ENCODE measurements at places on chromosomes 4 and X. TPM values are rescaled to one million over a fixed set of nuclear protein-coding genes. Genes with fewer than 3 reads are reported as not detected.
A peak's percentile ranks its signal among the peaks of the same experiment; 100 is the strongest.

GRCh38 chr4:55008166-55009056 lies 117.0 kb downstream of the KDR start:
- DNase-seq = no peak

GRCh38 chrX:123626962-123627361 lies 105.9 kb downstream of the THOC2 start:
- DNase-seq = no peak

DNA sequence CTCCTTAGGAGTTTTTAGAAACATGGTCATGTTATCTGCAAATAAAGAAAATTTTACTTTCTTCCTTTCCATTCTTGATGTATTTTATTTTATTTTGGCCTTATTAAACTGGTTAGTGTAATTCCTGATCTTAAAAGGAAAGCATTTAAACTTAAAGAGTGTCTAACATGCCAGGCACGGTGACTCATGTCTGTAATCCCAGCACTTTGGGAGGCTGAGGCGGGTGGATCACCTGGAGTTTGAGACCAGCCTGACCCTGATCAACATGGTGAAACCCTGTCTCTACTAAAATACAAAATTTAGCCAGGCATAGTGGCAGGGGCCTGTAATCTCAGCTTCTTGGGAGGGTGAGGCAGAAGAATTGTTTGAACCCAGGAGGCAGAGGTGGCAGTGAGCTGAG lies 281.3 kb downstream of the PTTG2 start:
- no peak for DNase-seq

DNA sequence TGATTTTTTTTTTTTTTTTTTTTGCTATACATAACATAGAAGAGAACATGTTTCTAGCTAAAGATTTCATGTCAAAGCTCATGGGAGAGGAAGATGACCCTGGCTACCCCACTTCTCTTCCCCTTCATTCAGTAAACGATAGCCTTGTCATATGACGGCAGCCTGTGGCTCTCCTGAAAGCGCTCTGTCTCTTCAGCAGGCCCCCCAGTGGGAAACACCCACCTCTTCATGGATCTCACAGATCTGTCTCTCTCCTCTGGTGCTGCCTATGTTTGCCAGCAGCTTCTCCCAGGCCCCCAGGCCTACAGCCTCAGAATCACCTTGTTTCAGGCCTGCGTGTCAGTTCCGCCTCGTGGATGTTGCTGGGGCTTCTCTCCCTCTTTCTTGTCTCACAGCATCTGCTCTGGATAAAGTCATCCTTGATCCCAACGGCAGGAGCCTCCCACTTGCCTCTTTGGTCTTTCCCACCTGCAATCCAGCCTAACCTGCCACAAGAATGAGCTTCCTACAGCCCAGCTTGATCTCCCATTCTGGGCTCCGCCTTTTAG lies 34.6 kb downstream of the RHOH start:
- no peak for DNase-seq

The F11 gene
- not detected for total RNA-seq

The APOO gene
- total RNA-seq = 21.6 TPM

DNA sequence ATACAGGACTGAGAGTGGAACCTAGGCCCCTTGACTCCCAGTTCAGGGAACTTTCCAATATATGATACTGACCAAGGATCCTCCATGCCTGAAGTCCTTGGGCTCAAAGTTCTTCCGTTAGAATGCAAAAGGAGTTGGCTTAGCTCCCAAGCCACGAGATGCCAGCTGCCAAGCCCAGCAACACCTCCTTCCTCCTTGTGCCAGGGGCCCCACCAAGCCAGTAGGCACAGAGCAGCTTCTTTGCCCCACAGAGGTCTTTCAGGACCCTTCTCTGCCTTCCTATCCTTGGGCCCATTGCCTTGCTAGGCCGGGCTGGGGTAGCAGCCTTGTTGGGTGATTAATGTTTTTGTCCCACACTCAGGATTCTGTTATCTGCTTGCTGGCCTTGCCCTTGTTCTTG lies 105.6 kb downstream of the EFNB1 start:
- DNase-seq = peak; percentile 80

GRCh38 chrX:16825264-16826035 lies 39.2 kb downstream of the TXLNG start:
- no peak for DNase-seq

DNA sequence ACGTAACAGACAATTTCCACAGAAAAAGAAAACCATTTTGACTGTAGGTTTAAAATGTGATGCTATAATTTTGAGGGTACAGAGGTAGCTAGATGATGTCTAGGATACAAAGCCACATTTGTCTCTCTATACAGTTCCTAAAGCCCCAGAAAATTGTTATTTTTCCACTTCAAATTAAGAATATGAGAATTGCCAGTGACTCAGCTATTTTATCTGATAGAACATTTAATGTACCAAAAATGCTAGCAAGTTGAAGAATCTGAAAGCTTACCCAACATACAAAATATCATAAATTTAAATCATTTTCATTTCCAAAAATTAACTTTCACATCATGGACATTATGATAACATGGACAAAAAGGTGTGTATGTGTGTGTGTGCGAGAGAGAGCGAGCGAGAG lies 148.0 kb downstream of the CAMK2D start:
- no peak for DNase-seq

GRCh38 chr4:68070302-68070701 lies 59.4 kb downstream of the TMPRSS11F start:
- DNase-seq = no peak

- DNase-seq = no peak
Measured at GRCh38 chrX:397575-397974, 10.9 kb upstream of the PPP2R3B start.

DNA sequence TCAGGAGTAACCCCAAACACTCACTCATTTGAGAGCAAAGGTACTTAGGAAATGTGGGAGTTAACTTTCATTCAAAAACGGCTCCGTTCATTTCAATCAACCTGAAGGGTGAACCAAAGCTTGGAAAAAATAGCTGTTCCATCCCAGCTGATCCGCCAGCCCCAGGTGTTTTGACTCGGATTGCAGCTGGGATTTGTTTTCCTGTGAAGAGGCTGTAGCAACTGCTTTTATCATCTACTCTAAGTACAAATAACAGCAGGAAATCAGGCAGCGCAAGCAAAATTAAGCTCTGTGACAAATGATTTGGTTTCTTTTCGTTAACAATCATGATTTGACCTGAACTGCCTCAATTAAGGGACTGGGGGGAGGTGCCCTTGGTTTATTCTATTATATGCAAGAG lies 154.7 kb downstream of the BEND2 start:
- no peak for DNase-seq

DNA sequence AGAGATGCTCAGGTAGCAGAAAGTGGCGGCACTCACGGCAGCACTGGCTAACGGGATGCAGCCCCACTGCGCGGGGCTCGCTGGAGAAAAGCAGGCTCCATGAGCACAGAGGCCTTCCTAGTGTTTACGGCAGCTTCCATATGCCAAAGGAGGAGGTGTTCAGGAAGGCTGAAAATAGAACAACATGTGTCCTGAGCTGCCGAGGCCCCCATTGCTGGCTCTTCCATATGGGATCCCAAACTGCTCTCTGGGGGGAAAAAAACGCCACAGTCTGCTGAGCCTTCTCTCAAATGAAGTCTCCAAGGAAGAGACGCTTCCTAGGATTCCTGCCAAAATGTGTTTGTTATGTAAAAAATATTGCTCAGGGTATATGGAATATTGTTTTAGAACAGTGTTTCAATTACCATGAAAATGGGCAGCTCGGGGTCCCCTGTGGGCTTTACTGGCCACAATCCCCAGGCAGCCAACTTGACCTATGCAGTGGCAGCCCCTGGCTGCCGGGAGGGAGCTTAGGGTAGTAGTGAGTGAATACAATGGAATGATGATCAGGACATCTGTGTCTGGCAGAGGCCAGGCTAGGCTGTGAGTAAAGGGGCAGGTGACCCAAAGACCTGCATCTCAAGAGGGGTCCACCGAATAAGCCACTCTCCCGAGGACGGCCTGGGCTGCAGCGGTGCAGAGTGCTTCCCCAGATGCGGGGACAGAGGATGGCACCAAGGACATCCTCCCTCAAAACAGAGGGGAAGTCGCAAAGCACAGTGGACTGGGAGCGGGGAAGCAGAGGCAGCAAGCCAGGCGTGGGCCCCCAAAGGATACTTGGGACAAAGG lies 170.1 kb downstream of the AFAP1 start:
- DNase-seq = no peak

DNA sequence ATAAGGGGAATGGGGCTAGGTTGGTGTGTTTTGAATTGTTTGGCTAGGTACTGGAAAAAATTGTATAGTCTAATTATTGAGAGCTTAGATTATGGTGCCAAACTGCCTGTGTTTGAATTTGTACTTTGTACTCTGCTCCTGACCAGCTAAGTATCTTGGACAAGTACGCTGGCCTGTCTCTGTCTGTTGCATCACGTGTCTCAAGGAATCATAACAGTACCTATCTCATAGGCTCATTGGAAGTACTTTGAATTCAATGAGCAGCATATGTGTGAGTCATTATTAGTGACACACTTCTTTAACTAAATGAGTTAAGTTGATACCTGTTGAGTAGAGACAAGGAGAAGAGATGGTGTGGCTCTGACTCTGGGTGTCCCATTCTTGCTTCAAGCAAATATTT lies 69.5 kb upstream of the MND1 start:
- no peak for DNase-seq

- no peak for DNase-seq
Measured at GRCh38 chr4:116343809-116344208, 741.6 kb downstream of the TRAM1L1 start.

DNA sequence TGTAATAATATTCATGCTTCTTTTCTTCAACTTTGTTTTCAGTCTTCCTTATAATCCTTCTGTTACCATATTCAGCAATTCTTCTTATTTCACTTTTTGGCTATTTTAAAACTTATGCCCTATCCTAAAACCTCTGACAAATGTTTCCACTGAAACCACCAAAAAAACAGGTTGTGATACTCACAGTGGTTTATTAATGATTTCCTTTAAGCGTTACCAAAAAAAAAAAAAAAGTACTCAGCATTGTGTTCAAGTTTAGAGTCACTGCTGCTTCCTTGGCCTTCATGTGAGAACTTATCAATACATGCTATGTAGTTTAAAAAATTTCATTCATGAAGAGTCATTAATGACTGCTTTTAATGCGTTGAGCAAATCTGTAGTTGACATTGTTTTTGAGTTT lies 35.4 kb upstream of the UGT2A3 start:
- no peak for DNase-seq

DNA sequence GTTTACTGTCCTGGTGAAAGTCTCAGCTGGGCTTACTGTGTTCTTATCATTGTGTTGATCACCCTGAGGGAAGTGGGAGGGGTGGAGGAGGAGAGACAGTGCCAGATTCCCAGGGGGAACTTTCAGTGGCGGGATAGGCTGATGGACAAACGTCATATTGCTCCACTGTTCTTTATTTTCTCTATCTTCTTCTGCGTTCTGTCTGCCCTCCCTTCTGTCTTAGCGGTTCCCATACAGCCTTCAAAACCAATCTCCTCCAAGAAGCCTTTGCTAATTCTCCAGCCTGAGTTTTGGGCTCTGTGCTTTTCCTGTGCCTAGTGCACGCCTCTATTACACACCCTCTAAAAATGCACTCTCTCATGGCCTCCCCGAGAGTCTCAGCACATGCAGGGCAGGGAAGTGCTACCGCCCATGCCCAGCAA lies 448.7 kb upstream of the FAT1 start:
- DNase-seq = no peak

- DNase-seq = no peak
Measured at GRCh38 chrX:26889574-26889973, 573.6 kb downstream of the PPP4R3C start.

- DNase-seq = no peak
Measured at GRCh38 chr4:151921811-151922210, 161.0 kb upstream of the GATB start.

GRCh38 chr4:57102050-57102624 lies 8.0 kb downstream of the IGFBP7 start:
- no peak for DNase-seq

DNA sequence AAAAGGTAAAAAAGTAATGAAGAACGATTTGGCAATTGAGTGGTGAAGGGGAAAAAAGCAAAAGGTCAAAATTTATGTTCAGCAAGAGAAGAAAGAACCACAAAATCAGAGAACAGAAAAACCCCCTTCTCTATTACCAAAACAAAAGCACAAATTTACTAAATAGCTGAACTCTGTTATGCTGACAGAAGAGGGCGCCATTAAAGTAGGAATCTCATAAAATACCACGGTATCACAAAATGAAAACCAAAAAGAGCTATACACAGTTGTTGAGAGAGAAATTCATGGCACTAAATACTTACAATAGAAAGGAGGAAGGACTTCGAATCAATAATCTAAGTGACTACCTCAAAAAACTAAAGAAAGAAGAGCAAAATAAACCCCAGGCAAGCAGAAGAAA lies 69.6 kb upstream of the CXorf66 start:
- DNase-seq = no peak

GRCh38 chr4:59904331-59904730 lies 1295.8 kb upstream of the ADGRL3 start:
- no peak for DNase-seq

The CXorf49 gene
- not detected for total RNA-seq
